Right hindlimb (tissue), 1 donor: ENCODE measurements at places on chromosomes 6 and 20.

DNA sequence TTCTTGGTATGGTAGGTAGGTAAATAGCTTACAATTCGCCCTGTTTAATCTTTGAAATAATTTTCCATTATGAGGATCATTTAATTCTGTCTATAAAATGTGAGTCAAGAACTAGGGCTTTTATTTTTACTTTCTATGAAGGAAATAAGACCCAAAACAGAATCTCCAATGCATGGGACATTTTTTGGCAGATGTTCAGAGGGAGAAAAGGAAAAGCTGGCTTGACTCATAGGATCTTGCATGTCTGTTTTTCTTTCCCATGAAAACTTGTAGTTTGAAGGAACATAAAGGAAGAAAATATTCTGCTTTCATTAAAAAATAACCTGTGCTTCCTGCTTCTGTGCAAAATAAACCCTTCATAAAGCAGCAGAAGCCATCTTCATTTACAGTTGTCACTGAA lies 143.1 kb upstream of the INSM1 start:
- DNase-seq: no peak

DNA sequence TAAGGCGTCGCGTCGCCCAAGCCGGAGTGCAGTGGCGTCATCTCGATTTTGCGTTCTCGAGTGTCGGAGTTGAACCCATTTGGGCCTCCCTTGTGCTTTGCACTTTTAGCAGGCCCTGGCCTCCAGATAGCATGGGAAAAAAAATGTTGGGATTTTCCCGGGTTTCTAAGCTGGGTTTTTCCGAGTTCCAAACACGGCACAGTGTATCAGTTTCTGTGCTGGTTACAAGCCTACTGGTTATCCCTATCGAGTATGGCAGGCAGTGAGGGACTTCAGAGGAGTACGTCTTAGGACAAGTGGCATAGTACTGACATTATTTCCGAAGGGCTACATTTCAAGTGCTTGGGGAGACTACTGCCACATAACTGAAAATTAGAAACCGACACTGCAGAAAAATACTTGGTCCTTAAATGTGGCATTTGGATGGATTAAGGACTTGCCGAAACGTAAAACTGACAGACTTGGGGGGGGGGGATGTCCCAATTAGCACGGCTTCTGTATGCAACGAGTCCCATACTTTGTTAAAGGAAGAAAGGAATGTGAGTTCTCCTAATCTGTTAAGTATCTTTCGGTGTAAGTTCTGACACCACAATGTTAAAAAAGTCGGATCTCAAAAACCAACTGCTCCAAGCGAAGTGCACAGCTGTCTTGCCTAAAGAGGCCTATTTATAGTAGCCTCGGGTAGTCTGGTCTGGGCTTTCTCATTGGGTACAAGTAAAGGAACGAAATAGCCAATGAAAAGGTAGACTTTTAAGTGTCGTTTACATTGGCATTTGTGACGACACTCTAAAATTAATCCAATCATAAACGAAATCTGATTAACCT lies 70.2 kb downstream of the HFE start:
- DNase-seq: peak; percentile 93

GRCh38 chr6:112288475-112288874 lies 34.1 kb upstream of the LAMA4 start:
- peak; percentile 61 for DNase-seq

DNA sequence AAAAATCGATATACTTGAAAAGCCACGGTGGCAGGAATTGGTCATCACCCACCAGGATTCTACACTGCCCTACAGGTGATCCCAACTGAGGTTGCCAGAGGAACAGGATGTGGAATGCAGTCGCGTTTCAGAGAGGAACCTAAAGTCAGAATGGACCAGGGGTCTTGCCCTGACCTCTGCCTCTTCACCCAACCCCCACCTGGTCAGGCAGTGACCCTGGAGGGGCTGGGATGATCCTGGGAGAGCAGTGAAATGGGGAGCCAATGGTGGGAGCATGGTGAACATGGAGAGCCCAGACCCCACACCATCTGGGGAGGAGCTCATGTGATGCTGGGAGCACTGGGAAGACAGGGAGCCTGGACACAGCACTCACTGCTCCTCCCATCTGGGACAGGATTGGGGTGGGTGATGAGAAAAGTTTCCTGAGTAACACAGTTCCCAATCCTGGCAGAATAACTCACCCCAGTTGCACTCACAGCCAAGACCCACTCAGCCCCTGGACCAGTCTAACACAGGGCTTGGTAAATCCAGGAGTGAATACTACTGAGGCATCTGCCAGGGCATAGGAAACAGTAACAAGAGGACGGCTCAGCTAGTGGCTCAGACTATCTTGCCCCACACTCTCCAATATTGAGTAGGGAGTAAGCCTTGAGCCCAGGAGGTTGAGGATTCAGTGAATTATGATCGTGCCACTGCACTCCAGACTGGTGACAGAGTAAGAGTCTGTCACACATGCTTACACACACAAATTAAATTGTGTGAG lies 1.7 kb upstream of the ULBP2 start:
- DNase-seq: no peak

- DNase-seq: no peak
Measured at GRCh38 chr20:50389808-50390684, 120.1 kb upstream of the PTPN1 start.

- DNase-seq: no peak
Measured at GRCh38 chr6:33985313-33985751, 160.6 kb downstream of the GRM4 start.

DNA sequence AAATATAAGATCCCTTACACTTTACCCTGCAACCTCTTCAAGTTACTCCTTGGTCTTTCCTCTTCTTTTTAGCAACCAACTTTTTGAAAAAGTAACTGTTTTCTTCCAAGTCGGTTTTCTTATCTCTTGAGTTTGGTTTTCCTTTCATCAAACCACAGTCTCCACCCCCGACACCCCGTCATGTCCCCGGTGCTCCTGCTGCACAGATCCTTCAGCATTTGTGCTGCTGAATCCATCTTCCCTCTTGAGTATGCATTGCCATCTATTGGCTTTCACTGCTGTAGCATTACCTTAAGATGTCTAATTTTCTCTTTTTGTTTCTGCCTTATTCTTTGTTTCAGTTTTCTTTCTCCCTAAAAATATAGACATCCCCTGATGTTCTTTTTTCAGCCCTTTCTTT lies 11.9 kb upstream of the TNFRSF21 start:
- no peak for DNase-seq

- no peak for DNase-seq
Measured at GRCh38 chr20:34461779-34462087, 54.5 kb upstream of the DYNLRB1 start.

DNA sequence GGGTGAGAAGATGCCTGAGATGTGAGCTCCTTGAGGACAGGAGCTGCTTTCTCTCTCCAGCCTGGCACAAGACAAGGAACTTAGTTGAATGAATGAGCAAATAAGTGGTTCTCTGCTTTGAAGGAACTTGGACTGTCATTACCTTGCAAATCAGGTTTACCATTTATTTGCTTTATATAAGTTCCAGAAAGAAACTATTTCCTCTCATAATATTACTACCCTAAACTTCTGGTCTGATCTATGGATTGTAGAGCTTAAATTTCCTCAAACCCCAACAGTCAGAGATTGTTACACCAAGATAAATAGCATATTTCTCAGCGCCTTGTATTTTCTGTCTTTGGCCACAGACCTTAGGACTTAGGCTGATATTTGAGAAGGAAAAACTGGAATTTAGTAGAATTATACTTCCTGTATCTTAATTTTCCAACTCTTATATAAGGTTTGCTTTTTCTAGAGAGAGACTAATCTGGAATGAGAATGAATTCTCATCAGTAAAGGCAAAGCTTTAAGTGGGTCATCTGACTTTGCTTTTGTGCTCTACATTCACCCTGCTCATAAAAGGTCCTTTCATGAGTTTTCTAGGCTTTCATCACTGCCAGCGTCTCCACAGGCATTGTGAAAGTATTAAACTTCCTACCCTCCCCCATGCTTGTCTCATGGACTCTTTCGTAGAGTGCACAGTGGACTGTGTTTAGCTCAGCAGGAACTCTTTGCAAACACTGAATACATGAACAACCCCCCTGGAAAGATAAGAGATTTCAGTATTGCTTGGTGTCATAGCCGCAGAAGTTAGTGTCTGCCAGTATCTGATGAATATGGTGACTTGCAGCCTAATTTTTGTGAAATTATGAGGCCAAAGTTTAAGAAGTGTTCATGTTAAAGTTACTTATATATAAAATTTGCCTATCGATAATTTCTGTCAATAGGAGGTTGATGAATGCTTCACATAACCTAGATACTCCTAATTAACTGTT lies 74.0 kb downstream of the PTPRA start:
- no peak for DNase-seq

- peak; percentile 9 for DNase-seq
Measured at GRCh38 chr6:34523441-34524206, 32.5 kb downstream of the SPDEF start.

- DNase-seq: no peak
Measured at GRCh38 chr20:1895674-1896483, 672 bp downstream of the SIRPA start.

- peak; percentile 59 for DNase-seq
Measured at GRCh38 chr6:158631678-158632537, 12.6 kb downstream of the DYNLT1 start.

- no peak for DNase-seq
Measured at GRCh38 chr6:157721426-157721825, 101.6 kb upstream of the SNX9 start.

DNA sequence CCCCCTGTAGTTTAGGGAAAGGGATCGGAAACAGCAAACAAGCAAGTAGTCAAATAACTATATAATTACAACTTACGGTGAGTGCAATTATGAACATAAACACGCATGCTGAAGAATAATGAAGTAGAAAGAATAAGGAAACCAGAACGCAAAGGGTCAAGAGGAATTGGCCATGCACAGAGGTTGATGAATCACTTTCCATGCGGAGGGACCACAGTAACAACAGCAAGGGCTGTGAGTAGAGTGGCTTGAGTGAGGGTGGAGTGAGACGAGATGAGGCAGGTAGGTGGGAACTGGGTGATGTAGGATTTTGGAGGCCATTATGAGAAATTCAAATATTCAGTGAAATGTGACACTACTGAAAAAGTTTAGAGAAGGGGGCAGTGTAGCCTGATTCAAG lies 112.2 kb upstream of the LAMP5 start:
- no peak for DNase-seq

GRCh38 chr6:100979267-100979666 lies 98.1 kb upstream of the ASCC3 start:
- DNase-seq: no peak

DNA sequence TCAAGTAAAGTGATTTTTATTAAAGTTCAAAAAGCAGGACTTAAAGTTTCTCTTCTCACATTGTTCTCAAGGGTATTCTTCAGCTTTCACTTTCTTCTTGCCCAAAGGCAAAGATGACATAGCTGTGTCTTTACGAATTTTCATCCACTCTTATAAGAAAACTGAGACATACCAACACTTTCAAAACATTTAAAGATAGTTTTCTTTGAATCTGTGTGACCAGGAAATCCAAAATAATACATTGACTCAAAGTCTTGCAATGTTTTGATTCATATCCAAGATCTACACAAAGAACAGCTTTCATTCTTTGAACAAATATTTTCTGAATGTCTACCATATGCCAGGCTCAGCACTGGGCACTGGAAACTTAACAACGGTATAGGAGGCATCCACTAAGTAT lies 117.9 kb downstream of the SIM1 start:
- no peak for DNase-seq

GRCh38 chr6:63904650-63905248 lies 269.1 kb downstream of the PHF3 start:
- DNase-seq: no peak

- peak; percentile 36 for DNase-seq
Measured at GRCh38 chr6:45586216-45587171, 208.8 kb upstream of the SUPT3H start.

DNA sequence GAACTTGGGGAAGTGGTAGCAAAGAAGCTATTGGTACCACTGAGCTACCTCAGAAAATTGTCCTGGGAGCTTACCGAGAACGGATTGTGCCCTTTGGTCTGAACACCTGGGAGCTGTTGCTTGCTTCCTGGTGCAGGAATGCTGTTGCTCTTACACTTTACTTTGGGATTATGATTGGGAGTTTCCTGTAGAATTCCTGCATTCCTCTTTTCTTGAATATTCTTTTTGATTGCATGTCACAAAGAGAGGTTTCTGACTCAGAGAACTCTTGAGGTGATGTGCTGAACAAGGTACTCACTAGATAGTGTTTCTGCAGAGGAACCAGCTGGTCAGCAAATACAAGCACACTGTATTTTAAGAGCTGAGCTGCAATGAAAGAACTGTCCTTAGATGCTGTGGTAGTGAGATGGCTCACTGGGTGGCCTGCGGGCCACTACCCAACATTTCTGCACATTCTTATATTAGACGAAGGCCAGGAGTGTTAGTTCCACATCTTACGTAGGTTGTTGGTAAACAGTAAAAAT lies 35.0 kb downstream of the LRRC1 start:
- DNase-seq: no peak

DNA sequence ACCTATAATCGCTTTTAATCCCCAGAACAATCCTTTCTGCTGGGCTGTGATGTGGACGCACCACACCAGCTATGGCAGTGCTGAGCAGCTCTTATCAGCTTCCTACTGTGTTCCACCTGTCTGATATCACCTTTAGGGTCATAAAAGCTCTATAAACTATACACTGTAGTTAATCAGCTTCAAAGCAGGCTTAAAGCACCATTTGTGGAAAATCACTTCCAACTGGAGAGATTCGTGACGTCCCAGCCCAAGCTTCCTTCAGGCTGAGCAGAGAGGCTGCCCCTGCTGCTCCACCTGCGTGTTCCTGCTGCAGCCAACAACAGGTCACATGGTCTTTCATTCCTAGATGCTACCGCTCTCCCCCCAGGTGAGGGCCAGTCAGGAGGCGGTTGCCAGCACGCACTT lies 156.5 kb downstream of the SMOC2 start:
- DNase-seq: peak; percentile 9

DNA sequence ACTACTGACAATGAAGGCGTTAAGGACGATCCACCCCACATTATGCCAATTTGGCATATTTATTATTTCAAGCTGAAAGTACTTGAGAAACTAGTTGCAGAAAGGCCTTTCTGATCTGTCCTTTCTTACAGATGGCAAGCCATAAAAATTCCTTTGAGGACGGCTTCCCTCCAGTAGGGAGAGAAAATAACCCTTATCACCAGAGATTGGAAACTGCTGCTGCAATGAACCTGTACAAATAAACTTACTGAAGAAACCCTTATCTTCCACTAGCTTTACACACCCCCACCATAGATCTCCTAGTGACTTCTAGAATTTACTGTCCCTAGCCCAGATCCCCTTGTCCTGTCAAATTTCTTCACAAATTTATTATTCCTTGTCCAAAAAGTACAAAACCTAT lies 105.2 kb downstream of the MAP7 start:
- DNase-seq: no peak

GRCh38 chr6:103885446-103885845 lies 974.3 kb downstream of the HACE1 start:
- DNase-seq: no peak

- DNase-seq: no peak
Measured at GRCh38 chr20:31522731-31523130, 8.5 kb downstream of the HM13 start.

GRCh38 chr20:62355516-62355877 lies 11.6 kb downstream of the LAMA5 start:
- peak; percentile 36 for DNase-seq

DNA sequence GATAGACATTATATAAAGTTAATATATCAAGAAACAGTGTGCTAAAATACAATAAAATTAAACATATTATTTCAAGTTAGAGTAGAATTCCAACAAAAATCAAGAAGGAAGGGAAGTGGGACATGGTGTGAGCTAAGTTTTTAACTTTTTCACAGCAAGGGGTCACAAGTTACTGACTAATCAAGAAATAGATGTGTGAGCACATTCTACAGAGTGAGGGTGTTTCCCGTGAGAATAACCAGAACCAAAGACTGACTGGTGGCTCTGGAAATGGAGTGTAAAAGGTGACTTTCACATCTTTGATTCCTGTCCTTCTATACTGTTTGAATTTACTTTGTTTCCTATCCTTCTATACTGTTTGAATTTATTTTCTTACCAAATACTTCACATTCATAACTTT lies 206.6 kb downstream of the TASP1 start:
- DNase-seq: no peak
